ENCODE measurements at places on chromosomes 3 and 15.

- DNase-seq: no peak
These were observed 751.7 kb upstream of the GOLIM4 start for GRCh38 chr3:168847291-168847883.

DNA sequence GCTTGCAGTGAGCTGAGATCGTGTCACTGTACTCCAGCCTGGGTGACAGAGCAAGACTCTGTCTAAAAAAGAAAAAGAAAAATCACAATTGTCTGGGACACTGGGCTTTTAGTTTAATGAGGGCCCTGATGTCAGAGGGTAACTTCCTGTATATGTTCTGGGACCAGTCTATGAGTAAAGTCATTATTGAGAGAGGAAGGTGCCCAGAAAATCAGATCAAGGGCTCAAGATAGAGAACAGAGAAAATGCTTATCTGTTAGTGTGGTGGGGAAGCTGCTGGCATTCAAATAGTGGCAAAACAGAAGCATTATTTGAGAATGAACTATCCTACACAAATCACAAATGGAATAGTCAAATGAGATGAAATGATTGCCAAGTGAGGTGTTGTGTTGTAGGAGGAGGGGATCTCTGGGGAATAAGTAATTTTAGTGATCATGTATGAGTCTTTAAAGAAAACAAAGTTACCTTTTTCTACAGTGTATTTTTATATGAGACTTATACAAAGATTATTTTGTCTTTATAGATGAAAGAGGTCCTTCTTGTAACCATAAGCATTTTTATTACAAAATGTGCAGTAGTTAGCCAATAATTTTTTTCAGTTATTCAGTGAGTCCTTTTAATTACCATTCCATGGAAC, 13.4 kb downstream of the ARIH2 start:
- DNase-seq: no peak

GRCh38 chr3:2934541-2934940, 175.6 kb downstream of the IL5RA start:
- no peak for DNase-seq

DNA sequence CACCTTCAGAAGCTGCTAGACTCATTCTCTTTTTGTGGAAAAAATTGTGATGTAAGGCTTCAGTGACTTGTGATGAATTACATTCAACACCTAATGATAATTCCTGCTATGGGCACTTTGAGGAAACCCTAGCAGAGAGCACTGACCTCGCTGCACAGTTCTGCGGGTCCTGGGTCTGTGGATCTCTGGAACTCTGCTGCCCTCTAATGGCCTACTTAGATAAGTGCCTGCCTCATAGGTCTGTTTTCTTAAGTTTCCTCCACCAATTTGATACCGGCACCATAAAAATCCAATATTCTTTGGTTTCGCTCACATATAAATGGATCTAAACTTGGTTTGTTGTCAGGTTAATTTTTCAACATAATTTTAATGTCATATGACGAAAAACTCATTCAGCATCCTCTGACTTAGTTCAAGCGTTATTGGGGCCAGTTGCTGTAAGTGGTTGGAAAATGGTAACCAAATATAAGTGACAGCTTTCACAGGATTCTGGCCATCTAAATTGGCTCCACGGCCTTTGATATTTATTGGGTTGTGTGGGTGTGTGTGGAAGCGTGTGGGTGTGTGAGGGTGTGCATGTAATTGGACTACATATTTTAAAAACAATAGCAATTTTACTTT, 10.4 kb downstream of the SLITRK3 start:
- no peak for DNase-seq

GRCh38 chr15:81337713-81338157, 13.8 kb upstream of the STARD5 start:
- DNase-seq: no peak

DNA sequence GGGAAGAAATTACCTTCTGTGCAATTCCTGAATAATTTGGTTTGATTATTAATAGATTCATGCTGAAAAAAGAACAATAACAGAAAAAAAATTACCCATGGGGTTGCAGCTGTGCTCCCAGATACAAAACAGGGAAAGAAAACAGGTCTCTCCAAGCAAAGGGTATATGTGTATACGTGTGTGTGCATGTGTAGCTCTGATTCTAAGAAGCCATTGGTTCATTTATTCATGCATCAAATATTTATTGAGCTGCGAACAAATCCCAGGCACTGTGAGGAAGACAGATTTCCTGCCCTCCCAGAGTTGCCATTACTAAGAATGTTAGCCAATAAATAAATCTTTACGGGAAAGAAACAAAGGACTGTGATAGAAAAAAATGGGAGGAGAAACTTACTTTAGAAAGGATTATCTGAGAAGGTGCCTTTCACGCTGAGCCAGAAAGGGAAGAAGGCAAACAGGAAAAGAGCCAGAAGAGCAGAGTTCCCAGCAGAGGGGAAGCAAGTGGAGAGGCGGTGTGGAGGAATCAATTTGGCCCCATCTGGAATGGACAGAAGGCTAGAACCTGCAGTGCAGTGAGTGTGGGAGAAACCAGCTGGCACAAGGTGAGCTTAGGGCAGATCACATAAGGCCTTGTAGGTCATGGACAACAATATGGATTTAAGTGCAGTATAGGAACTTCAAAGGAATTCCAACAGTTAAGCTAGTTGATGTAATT, 20.7 kb downstream of the CHL1 start:
- DNase-seq: no peak

DNA sequence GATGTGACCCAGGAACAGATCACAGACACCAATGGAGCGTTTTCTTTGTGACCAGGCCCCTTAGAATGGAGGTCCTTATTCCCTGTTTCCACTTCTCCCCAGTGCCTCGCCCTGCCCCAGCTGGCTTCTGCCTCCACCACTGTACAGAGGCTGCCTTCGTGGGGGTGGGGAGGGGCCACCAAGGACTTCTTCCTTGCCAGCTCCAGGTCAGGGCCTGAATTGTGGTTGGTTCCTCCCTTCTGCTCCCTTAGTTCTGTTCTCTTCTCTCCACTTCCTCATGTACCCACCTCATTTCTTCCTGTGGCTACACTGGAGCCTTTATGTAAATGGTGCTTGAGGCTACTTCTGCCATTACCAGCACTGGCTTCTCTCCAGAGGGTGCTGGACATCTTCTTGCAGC, 16.4 kb downstream of the TGM4 start:
- DNase-seq: no peak
